Activated CD4-positive, alpha-beta T cell treated with anti-CD3 and anti-CD28 coated beads, Interleukin-2, amount 10 ng/mL, durations not matched to agents 7 days and 5 days (primary cell): ENCODE measurements at places on chromosomes 7 and 10.

- DNase-seq = no peak
These were observed 149.8 kb downstream of the AKR1D1 start for GRCh38 chr7:138226001-138226476.

DNA sequence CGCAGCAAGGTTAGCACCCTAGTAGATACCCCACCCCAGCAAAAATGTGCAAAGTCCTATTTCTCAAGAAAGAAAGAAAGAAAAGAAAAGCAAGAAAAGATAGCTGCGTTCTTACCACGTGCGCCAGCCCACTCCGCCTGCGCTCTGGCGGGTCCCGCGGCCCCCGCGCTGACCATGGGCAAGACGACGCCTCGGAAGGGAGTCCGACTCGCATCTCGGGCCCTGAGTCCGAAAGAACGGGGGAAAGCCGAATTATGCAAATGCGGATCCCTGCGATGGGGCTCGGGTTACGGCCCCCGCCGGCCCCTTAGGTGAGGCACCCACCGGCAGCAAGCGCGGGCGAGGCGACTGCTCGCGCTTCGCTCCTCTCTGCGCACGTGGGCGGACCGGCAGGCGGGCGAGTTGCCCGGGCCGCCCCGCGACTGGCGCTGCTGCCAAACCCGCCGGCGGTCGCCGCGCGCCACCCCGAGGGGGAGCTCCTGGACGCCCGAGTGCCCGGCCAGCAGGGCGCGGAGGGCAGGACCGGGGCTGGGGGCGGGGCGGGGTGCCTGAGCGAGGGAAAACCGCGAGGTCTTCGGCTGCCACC is 2.4 kb upstream of the EGR2 start:
- peak; percentile 25 for DNase-seq

DNA sequence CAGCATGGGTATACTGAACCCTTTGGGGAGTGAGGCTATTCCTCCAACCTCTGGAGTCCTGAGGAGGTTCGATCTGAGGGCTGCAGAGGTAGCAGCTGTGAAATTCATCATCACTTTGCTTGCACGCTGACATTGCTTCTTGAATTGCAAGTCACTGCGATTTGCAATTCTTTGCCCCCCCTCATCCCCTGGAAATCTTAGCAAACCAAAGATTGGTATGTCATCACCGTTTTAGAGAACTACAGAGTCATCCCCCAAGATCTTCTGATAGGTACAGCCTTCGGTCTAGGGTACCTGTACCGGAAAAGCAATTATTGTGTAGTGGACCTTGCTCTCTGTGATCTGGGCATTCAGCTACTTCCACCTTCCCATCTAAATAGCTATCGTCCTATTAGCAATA is 192.6 kb downstream of the KLF6 start:
- DNase-seq = no peak

- no peak for DNase-seq
These were observed 600.4 kb downstream of the KCNMA1 start for GRCh38 chr10:77036993-77037734.

GRCh38 chr10:62188021-62188616 is 80.5 kb downstream of the RTKN2 start:
- DNase-seq = no peak

DNA sequence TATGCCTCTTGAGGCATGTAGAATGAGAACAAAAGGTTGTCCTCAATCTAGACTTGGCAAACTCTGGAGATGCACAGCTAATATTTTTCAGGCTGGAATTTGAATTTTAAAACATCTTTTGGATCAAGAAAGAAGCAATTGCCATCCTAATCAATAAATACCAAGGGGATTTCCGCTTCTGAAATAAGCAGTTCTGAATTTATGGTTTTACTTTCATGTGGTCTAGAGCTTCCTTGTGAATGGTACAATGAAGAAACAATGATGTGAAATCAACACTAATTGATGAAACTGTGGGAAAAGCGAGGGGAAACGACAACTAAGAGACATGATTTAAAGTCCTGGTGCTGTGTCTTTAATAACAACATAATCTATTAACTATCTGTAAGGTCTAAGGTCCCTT is 1202.7 kb downstream of the SORCS3 start:
- DNase-seq = no peak

DNA sequence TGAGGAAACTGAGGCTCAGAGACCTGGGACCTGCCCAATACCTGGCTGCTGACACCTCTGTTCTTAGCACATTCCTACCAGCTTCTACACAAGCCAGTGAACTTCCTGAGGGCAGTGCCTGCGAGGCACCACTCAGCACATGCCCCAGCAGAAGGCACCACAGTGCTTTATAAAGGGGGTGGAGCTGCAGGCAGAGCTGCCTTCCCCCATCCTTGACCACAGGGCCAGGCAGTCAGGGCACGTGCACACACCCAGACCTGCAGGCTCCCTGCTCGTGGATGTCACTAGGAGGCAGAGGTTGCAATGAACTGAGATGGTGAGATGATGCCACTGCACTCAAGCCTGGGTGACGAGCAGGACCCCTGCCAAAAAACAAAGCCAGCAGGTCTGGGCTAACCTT is 39.2 kb upstream of the TUBB8 start:
- DNase-seq = no peak

DNA sequence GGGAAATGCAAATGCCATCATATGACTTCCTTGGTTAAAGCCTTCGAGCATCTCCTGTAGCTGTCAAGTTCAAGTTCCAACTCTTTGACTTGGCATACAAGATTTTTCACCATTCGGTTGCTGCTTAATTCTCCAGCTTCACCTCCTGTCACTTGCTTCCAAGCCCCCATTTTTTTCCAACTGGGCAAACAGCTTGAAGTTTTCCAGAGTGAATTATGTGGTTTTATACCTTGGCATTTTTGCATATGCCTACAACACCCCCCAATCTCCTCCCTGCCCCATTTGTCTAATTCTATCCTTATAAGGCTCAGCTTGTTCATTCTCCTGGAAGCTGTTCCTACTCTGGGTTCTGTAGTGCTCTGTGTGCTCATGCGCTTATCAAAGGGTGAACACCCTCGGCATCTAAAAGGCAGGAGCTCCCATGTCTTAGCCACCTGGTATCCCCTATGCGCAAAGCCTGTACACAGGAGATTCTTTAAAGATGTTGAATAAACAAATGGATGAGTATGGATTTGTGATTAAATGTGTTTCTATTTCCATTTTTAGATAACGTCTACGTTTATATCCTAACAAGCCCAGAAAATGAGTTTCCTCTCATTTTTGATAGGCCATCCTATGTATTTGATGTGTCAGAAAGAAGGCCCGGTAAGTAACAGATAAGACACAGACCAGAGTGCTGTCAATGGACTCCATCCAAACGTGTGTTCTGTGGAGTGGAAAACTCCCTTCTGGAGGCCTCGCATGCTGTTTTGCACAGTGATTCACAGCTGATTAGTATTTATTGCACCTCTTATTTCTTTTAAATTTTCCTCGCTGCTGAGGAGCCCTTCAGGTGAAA is 52.5 kb downstream of the CDHR3 start:
- no peak for DNase-seq

DNA sequence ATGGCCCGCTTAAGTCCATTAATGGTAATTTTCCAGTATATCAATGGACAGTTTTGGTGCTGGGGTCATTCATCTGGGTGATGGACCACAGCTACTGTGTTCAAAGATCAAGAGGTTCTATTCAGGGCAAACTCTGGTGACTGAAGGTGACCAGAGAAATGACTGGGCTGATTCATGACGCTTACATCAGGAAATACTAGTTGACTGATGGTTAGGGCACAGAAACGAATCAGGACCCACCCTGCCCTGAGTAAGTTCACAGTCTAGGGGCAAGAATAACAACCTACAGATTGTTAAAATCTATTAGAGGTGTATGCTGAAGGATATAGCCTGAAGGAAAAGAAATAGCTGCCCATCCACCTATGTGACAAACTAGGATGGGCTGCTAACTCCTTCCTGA is 9.5 kb downstream of the NCAPG2 start:
- no peak for DNase-seq

DNA sequence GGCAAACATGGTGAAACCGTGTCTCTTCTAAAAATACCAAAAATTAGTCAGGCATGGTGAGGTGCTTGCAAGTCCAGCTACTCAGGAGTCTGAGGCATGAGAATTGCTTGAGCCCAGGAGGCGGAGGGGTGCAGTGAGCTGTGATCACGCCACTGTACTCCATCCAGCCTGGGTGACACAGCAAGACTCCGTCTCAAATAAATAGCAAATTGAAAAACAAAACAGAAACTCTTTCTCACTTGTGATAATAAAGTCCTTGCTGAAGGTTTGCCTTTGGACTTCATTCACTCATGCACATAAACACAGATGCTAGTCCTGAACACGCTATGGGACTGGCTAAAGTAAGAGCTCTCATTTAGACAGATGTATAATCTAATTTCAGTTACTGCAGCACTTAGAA is 37.6 kb downstream of the ANK3 start:
- no peak for DNase-seq

GRCh38 chr7:25770235-25770634 is 381.8 kb upstream of the NFE2L3 start:
- no peak for DNase-seq
